ENCODE measurements at places on chromosomes 5 and 9.

DNA sequence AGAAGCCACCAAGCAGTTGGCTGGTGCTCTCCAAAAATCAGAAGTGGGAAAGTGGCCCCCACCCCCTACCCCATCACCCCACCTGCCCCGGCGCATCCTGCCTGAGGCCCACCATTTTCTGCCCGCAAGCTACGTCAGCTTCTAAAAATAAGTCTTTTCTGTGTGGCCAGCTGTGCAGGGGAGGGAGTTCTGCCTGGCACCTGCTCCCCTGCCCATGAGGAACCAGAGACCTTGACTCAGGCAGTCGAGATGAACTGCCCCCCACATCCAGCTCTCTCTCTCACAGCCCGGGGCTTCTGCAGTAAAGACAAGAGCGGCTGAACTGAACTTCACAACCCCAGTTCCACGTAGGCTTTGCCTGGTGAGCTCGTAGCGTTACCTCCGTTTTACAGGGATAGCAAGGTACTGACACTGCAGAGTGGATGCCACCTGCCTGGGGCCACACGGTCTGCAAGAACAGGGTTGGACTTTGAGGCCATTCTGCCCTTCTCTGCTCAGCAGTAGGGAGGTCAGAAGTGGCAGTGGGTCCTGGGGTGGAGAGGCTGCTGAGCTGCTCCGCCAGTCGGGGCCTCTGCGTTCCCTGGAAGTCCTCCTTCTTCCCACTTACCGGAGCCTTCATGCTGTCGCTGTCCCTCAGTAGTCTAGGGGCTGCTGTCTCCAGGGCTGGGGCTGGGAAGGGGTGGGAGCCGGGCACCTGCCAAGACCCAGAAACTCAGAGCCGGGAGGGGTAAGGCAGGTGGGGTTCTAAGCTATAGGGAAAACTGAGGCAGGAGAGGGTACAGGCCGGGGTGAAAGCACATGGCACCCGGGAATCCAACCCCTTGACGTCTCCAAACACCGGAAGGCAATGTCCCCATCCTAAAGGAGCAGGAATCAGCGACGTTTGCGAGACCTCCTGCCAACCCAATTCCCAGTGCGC lies 781 bp downstream of the ST6GALNAC4 start:
- DNase-seq: peak; percentile 81

GRCh38 chr5:17115855-17116254 lies 101.6 kb upstream of the BASP1 start:
- no peak for DNase-seq

DNA sequence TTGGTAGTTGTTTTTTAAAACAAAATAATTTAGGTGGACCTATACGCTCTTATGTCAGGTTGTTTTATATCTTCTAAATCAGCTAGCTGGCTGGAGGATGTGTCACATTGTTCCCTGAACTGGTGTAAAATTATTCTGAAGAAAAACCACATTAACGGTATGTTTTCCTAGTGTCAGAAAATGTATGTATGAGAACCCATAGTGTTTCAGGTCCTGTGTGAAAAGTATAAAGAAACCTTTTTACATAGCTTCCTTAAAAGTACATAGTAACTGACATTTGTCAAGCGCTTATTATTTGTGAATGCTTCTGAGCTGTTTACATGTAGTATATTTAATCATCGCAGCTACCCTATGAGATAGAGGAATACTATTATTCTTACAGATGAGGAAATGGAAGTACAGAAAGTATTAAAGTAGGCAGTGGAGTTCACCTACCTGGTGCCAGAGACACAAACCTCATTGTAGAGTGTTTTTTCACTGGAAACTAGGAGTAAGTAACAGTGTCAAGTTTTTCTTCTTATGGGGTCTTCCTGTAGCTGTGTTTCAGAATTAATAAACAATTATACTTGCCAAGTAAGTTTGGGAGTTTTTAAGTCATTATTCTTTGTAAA lies 10.4 kb upstream of the FAM120AOS start:
- peak; percentile 31 for DNase-seq

- no peak for DNase-seq
Measured at GRCh38 chr9:126515873-126516505, 97.7 kb upstream of the LMX1B start.

- DNase-seq: peak; percentile 10
Measured at GRCh38 chr5:6496207-6496584, 47.5 kb downstream of the UBE2QL1 start.

DNA sequence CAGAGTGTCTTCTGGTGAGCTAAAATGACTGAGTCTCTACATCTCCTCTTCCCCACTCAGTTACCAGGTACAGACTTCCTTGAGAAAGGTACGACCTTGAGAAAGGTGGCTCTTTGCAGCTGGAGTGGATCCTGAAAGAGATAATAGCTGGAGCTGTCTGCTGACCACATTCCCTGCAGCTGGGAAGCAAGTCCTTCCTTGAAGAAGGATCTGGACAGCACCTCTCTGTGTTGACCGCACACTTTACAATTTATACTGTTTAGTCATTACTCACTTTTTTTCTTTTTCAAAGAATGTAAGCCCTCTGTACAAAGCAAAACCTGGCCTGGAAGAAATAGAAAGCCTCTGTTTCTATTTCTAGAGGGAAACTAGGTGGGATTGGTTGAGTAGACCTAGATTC lies 148.8 kb downstream of the MACIR start:
- no peak for DNase-seq

DNA sequence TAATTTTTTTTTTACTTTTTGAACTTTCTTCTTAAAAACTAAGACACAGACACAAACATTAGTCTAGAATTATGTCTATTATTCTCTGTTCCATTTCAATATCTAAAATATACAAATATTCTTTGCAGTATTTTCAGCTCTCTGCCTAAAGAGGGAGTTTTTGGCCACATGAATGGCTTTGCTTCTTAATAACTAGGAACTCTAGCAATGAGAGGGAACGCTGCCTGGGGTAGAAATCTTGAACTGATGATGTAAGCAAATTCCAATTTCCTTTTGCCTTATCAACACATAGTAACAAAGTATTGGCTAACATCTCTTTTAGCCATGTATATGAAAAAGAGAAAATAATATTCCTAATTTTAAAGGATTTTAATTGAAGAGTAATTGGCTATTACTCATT lies 51.9 kb downstream of the SLC25A46 start:
- no peak for DNase-seq

DNA sequence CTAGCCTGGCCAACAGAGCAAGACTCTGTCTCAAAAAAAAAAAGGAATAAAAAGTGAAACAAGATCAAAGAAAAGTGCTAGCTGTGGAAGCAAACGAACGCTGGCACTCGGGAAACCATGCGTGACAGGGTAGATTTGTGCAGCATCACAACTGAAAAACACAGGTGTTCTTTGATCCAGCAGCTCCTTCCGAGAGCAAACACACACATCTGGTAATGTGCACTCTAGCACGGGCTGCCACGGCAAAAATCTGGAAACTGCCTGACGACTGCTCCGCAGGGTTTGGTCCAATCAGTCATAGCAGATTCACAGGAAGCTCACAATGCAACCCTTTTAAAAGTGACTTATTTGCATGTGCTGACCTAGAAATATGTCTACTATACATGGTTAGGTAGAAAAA lies 80.0 kb downstream of the SYK start:
- DNase-seq: no peak

DNA sequence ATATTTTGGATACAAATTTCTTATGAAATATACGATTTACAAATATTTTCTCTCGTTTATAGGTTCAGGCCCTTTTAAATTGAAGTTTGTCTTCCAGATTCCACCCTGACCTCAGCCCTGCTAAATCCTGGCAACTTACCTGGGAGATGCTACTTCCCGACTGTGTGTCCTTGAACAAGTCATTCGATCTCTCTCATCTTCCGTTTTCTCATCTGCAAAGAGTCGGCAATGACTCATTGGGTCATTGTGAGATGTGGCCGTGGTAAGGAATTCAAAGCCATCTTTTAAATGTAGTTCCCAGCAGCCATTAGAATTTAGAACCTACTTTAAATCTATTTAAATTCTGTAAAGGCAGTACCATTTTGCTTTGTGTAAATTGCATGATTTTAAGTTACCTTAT lies 72.5 kb downstream of the LHX2 start:
- no peak for DNase-seq

- no peak for DNase-seq
Measured at GRCh38 chr9:16459421-16460148, 410.9 kb downstream of the BNC2 start.

DNA sequence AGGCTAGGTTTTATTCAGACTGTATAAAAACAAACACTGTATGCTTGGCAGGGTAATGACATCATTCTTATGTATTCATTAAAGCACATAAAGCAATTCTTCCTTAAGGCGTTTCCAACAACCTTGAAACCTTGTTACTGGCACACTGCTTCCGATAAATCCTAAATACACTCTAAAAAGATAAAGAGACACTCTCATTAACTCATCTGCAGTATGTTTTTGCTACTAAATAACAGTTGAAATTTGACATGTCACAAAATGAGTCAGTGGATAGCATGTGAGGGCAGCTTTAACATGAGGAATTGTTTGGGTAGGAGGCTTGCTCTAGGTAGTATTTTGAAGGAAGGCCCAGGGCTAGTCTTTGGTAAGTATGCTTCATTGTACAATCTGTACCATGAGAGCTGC lies 13.7 kb downstream of the YIPF5 start:
- DNase-seq: no peak

DNA sequence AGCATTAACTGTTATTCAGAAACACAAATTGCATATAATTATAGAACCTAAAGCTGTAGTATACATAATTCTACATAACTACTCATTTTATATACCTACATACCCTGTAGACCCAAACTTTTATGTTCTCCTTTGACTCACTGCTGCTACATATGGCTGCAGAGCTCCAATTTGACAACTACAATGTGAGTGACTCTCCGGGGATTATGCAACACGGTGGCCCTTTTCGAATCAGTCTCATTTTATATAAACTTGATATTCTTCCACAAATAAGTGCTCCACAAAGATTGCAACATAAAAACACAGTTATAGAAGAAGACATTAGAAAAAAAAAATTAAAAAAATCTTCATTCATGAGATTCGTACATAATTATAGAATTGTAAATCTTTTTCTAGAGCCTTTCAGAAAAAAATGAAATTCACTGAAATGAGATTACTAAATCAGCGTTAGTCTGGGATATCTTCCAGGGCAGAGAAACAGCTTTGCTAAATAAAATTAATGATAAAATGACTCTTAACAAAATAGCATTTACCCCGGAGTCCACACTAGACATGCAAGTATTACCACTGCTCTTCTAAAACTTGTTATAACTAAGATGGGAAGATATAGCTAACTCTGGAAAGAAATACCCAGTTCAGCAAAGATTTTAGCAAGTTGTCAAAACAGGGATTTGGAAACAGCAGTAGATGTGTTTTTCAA lies 52.6 kb downstream of the SRFBP1 start:
- DNase-seq: no peak

- no peak for DNase-seq
Measured at GRCh38 chr9:106644661-106645060, 218.3 kb upstream of the ZNF462 start.

DNA sequence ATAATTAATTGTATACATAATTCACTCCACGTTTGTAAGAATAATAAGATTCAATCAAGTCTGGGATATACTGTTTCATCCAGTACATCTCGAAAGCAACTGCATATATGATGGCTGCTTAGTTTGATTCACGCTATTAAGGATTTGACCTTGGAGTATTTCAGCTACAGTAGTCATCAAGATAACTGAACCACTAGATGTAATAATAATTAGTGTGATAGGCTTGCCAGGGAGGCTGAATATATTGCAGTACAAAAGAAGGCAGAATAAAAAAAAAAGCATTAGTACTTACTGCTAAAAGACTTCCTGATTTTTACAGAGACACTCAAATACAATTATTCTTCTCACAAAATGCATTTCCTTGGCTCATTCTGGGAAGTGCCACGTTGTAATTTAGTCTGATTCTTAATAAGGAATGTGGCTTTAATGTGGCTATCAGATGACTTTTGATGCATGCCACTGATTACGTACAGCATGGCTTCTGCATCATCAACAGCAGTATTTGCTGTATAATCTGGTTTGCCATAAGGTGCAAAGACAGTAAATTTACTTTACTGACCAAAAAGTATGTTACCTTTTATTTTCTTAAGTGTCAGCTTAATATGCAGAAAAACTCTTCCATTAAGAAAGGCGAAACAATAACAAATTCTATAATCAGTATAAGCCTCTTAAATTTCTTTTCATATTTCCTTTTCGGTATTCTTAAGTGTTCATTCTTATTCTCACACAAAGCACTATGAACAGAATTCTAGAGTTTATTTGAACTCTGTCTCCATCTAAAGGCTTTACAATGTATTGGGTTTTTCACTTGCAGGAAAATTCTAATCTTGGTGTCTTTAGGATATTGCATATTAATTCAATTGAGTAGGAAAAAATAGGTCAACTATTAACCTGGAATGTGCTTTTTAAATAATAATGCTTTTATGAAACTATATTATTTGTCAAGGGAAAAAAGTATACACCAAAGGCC lies 166.4 kb downstream of the SLF1 start:
- DNase-seq: no peak

GRCh38 chr9:122364783-122365150 lies 6.1 kb upstream of the PTGS1 start:
- DNase-seq: no peak

GRCh38 chr5:122311961-122312590 lies at the start of gene SNCAIP:
TSS of gene SNCAIP (plus strand) at chr5:122312237. CDS start at chr5:122391135, 78,898 bp downstream.
- DNase-seq: no peak

DNA sequence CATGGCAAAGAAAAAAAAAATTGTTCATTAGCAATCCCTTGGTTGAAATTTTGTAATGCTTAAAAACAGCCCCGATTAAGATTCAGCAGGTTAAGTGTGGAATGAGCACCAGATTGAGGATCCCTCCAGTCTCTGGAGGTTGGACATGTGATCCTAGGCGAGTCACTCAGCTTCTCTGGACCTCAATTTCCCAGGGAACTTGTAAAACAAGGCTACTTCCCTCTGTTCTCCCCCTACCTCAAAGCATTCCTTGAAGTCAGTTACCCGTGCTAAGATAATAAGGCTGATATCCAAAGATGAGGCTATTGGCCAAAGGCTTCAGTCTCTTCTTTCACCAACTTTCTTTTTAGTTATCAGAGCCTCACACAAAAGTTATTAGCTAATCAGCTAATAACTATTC lies 2.9 kb downstream of the KLHL3 start:
- DNase-seq: no peak

- DNase-seq: no peak
Measured at GRCh38 chr9:105900123-105900522, 205.8 kb downstream of the TMEM38B start.

DNA sequence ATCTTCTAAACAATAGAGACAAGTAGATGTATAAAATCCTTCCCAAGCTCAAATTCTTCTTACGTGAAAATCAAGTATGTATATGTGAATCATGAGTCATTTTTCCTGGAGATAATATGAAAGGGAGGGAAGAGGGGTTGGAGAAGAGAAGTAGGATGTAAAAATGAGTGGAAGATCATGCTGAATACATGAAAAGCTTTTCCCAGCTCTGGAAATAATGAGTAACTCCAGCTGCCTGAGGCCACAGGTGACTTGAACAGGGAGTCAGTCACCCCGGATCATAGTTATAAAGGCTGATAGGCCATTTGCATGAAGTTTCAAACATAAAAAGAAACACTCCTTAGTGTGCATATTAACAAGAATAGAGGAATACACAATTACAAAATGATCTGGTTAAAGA lies 486.7 kb downstream of the EFNA5 start:
- DNase-seq: no peak
